ENCODE measurements at places on chromosomes 2 and 18.

DNA sequence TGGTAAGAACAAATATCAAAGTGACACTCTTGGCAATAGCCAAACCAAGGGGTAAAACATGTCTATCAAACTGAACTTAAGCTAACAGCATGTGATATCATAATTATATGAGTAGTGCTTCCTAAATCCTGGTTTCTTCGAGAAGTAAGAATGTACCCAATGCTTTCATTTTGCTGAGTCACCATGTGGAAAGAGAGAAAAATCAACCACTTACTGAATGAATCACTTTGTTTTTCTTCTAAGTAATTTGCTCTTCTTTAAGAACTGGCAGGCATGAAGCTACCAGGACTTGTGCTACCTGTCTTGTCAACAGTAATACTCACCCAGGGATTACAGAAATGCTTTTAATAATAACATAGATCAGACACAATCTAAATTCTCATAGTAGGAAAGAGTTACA lies 19.0 kb upstream of the DUSP19 start:
- DNase-seq, result no peak

- DNase-seq, result no peak
Observed at GRCh38 chr2:218329826-218330593, 26.6 kb upstream of the CATIP start.

DNA sequence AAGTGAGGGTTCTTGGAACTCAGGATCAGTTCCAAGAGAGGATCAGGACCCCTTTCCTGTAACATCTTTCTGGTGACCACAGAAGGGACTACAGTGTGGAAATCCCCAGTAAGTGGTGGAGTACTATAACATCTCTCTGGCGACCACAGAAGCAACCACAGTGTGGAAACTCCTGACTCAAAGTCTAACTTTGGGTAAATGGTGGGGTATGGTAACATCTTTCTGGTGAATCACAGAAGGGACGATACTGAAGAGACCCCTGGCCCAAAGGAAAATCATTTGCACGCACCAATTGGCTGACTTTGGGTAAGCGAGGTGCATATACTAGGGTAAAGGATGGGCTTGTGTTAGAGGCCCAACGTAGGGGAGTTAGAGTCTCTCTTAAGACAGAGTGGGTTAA lies 56.3 kb upstream of the GULP1 start:
- DNase-seq, result no peak

DNA sequence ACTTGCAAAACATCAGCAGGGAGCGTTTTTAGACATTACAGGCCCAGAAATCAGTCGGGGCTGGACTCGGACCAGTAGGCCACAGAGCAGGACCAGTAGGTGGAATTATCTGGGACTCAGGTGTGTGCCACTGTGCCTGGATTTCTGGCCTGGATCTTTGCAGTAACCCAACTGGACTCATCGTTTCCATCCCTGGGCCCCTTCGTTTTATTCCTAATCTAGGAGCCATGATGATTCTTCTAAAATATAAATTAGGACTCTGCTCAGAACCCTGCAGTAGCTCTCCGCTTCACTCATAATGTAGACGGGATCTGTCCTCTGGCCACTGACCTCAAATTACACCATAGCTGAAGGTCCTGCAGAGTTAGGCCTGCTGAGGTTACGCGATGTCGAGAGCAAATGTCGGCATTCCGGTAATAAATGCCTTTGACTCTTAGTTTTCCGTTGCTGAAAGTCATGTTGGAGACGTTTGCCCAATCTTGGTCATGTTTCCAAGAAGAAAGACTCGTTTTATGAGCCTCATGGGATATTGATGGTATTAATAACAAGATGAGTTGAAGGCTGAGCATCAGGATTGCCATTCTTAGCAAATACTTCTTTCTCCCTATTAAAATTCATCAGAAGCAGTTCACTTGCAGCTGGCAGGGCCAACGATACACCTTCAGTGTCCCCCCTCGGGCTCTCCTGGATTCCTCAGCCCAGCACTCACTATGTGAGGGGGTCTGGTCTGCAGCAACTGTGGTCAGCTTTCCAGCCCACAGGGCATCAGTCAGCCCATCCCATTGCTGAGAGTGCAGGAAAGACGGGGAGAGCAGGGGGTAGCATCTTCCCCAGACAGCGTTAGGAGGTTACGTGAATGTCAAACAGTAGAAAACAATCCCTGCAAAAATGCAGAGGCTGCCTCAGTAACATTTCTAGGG lies 39.9 kb upstream of the KLF11 start:
- DNase-seq, result no peak

GRCh38 chr2:189444322-189444721 lies 3.0 kb downstream of the WDR75 start:
- no peak for DNase-seq

GRCh38 chr2:12347066-12347493 lies 369.7 kb upstream of the TRIB2 start:
- DNase-seq, result no peak

- DNase-seq, result no peak
Observed at GRCh38 chr2:33419581-33420200, 56.8 kb upstream of the RASGRP3 start.

GRCh38 chr2:41194230-41194629 lies 742.3 kb upstream of the SLC8A1 start:
- no peak for DNase-seq

DNA sequence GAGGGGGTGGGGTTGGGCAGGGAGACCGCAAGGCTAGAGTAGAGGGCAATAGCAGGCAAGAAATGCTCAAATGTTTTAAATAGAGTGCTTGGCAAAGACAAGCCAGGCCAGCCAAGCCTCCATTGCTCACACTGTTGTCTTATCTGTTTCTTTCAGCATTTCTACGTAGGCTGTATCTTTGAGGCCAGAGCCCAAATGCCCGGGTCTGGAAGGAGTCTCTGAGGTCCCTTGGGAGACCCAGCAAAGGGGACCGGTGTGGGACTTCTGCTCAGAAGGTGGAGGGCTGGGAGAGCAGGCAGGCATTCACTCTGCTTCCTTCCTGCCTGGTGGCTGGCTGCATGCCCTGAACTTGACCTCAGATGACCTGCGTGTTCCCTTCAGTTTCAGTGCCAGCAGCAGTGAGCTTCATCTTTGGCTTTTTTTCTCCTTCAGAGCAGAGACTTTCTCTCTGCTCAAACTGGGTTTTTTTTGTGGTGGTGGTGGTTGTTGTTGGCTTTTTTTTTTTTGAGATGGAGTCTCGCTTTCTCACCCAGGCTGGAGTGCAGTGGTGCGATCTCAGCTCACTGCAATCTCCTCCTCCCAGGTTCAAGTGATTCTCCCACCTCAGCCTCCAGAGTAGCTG lies 13.7 kb upstream of the TET3 start:
- no peak for DNase-seq

DNA sequence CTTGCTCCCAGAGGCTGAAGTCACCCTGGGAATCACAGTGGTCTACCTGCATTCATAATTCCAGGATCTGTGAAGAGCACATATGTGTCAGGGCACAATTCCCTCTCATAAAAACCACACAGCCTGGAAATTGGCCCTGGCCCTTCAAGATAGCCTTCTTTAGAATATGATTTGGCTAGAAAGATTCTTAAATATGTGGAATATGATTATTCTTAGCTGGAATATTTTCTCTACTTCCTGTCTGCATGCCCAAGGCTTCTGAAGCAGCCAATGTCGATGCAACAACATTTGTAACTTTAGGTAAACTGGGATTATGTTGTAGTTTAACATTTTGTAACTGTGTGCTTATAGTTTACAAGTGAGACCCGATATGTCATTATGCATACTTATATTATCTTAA lies 24.2 kb downstream of the ICOS start:
- no peak for DNase-seq
